GM12865 (cell line): ENCODE measurements at places on chromosomes 7 and 10.

DNA sequence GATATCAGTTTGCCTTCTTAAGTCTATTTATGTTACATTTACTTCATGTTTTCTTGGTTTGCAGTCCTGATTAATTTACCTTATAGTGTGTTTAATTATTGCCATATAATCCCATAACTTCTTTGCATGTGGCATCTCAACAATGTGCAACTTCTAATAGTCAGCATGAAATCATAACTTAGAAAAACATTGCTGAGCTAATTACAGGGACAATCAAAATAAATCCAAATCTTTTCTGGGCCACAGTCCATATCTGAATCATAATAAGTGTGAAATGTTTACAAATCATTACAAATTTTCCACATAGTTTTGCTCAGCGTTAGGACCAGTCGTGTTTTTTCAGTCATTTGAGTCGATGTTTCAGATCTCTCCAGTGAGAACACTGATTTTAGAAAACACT is 29.1 kb upstream of the CABCOCO1 start:
- DNase-seq = no peak

DNA sequence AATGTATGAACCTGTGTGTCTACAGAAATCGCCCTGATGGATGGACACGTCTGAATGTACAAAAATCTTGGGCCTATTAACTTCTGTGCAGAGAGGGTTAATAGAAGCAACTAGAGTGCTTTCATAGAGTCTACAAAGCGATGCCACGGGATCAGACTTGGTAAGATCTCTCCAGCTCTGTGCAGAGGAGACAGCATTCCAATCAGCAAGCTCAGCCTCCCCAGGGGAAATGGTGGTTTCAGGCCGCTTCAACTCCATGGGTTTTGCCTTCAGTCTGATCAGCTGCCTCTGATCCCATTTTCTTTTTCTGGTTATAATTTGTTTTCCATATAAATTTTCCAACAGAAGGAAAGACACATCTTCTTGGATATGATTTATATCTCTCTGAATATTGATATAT is 35.1 kb upstream of the COBL start:
- no peak for DNase-seq

DNA sequence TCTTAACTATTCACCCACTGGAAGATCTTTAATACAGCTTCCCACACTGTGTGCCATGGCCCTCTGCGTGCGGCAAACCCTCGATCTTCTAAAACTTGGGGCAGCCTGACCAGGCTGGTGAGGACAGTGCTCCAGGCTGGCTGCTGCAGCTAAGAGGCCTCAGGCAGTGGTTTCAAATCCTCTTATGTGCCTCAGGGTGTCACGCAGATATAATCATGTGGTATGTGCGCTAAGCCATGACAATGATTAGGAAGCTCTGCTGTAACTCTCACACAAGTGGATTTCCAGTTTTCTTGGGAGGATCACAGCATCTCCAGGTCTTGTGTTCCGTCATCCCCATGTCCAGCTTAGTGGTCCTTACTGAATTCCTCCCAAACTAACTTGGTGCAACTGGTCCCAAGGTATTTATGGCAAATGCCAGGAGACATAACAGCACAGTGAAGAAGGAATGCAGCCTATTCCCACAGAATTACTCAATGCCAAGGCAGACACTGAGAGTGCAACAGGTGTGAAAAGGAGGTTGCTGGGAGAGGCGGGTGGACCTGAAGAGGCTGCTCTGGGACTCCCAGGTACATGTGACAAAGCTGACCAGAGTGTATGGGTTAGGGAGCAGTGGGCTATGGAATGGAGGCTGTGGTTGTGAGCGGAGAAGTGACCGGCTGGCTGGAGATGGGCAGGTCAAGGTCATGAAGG is 2.3 kb downstream of the HPS1 start:
- DNase-seq = peak; percentile 30

GRCh38 chr7:35379481-35379880 is 125.6 kb upstream of the TBX20 start:
- no peak for DNase-seq

GRCh38 chr7:135385209-135385608 is 124.7 kb downstream of the CNOT4 start:
- DNase-seq = no peak

DNA sequence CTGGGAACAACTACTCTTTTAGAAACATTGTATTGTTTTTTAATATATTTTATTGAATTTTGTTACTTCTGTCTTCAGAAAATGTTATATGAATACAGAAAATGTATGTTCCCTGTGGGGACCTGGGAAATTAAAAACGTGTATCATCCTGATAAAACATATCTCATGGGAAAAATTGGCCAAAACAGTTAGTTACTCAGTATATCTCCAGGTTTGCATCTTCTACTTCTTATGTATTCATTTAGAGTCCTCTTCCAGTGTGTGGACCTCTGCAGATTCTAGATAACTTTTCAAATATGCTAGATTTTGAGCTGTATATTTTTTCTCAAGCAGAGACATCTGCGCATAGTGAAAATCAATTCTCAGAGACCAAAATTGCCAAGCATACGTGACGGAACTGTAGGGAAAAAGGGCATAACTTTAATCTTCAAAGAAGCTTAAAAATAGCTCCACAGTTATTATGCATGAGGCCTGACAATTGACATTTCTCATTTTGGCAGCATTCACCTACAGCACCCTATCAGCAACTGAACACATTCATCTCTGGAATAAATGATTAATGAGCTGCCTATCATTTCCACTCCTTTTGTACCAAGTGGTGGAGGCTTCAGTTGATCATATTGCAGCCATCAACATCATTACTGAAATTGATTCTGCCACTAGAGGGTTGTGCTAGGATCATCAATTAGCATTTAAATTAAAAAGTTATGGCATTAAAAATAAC is 26.4 kb upstream of the UMAD1 start:
- no peak for DNase-seq

DNA sequence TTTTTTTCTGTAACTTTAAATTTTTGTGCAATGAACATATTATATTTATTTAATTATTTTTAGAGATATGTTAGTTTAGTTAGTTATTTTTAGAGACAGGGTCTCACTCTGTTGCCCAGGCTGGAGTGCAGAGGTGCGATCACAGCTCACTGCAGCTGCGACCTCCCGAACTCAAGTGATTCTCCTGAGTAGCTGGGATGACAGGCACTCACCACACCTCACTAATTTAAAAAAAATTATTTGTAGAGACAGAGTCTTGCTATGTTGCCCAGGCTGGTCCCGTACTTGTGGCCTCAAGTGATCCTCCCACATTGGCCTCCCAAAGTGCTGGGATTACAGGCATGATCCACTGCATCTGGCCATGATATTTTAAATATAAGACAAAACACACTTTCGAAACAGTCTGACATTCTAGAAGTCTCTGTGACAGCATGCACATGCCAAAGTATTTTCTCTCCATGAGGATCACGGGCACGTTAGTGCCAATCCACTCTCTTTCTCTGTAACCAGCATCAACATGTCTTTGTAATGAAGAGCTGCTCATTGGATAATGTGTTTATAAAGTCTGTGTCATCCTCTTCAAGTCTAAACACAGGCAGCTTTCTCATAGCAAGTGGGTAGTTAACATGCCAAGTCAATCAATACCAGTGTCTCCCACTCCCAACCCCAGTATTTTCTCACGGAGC is 137.4 kb downstream of the GLI3 start:
- no peak for DNase-seq

DNA sequence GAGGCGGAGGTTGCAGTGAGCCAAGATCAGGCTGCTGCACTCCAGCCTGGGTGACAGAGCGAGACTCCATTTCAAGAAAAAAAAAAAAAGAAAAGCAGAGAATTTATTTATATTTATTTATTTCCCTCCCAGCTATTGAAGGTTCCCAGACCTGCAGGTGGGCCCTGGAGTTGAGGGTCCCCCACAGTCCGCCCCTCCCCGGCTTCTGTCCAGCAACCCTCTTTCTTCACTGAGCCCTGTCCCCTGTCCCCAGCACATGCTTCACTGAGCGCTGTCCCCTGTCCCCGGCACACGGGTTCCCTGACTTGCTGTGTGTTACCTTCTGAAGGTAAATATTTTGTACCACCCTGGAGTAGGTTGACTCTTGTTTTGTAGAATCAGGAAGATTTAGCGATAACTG is 301.7 kb upstream of the PITRM1 start:
- DNase-seq = no peak

- DNase-seq = no peak
Observed at GRCh38 chr7:97001656-97002554, 3.4 kb upstream of the DLX6 start.

GRCh38 chr10:33046792-33047191 is 88.8 kb upstream of the ITGB1 start:
- no peak for DNase-seq

- no peak for DNase-seq
Observed at GRCh38 chr7:33952824-33953223, 47.5 kb downstream of the BMPER start.

- peak; percentile 34 for DNase-seq
Observed at GRCh38 chr10:3740157-3740871, 44.7 kb downstream of the KLF6 start.

DNA sequence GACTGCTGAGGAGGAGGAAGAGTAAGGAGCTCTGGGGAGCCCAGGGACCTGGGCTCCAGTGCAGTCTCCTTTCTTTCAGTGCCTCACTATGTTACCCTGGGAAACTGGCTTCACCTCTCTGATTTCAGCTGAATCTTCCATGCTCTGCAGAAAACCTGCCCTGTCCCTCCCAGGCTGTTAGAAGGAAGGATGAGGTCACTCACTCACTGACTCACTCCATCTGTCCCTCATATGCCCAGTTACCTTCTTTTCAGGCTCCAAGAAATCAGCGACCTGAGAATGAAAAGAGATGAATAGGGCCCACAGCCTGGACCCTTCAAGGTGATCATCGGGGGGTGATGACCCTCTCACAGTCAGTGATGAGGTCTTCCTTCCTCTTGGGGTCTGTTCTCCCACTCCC is 481 bp downstream of the SFTPA2 start:
- no peak for DNase-seq

DNA sequence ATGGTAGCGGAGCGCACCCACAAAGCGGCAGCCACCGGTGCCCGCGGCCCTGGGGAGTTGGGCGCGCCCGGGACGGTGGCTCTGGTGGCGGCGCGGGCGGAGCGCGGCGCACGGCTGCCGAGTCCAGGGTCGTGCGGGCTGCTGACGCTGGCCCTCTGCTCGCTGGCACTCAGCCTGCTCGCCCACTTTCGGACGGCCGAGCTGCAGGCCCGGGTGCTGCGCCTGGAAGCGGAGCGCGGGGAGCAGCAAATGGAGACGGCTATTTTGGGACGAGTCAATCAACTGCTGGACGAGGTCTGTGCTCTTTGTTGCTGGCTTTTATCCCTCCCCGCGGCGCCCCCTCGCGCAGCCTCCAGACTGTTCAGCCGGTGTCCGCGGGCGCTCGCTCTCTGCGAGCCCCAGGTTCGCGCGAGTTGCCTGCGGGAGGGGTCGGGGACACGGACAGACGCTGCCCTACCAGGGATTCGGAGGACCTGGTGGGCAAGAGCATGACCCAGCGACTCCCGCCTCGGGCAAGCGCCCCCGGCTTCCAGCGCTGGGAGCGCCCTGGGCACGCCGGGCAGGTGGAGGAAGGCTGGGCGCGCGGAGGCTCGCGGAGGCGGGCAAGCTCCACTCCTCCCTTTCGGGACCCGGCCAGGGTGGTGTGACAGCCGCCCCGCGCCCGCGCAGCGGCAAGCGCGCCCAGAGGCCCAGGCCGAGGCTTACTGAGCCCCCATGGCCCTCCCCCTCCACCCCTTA is 887 bp downstream of the COL13A1 start:
- DNase-seq = no peak

DNA sequence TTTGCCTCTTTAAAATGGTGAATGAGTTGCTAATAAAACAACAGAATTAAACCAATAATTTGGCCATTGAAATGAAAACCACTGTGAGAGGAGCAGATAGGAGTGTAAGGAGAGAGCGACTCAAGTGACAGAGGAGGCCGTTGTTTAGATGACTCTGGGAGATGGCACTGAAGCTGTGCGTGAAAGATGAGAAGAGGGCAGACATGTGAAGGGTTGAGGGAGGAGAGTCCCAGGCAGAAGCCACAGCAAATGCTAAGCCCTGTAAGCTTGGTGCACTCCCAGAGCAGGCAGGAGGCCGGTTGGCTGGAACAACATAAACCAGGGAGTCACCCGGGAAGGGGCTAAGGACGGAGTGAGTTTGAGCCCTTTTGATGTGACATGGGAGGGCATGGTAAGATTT is 814 bp upstream of the OPALIN start:
- no peak for DNase-seq

DNA sequence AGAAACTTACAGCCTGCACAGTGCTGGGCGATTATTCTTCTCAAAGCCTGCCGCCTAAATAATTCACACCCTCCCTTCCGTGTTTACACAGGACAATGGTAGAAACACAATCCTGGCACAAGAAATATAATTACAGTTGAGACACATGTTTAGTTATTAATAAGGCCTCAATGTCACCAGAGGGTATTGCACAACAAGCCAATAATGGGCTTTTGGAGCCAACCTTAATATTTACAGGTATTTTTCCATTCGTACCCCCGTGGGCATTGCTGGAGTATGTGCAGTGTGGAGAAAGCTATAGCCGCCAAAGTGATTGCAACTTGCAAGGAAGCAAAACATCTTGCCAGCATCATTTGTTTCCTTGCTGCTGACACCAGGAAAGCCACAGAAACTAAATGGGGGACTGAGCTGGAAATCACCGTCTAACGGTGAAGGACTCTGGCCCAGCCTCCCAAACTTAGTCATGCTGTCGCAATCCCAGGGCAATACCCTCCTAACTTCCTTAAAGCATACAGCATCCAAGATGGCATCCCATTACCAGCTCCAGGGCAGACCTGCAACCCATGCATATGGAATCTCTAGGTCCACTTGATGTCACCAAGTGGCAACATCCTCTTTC is 8.6 kb downstream of the CALN1 start:
- DNase-seq = peak; percentile 84

- no peak for DNase-seq
Observed at GRCh38 chr7:29965030-29965429, 24.6 kb downstream of the SCRN1 start.

DNA sequence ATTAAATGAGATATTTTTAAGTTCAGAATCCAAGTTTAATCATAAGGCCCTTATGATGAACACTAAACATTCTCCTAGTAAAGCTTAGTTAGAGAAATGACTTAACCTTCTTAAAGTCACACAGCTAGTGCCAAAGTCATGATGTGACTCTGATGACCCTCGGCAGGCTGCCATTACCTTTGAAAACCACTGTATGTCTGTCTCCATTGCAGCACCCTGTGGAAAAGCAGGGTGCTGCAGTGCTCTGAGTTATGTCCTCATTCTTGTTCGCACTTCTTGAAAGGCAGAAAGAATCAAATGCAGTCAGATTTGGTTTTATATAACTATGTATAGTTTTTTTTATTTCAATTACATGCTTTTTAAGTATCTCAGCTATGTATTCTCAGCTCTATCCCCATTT is 105.0 kb downstream of the PHTF2 start:
- DNase-seq = peak; percentile 60
